Cerebellum (tissue), 4 donors: ENCODE measurements at places on chromosomes 7 and 10. TPM values are rescaled to one million over a fixed set of nuclear protein-coding genes. Genes with fewer than 3 reads are reported as not detected.
A peak's percentile ranks its signal among the peaks of the same experiment; 100 is the strongest.

DNA sequence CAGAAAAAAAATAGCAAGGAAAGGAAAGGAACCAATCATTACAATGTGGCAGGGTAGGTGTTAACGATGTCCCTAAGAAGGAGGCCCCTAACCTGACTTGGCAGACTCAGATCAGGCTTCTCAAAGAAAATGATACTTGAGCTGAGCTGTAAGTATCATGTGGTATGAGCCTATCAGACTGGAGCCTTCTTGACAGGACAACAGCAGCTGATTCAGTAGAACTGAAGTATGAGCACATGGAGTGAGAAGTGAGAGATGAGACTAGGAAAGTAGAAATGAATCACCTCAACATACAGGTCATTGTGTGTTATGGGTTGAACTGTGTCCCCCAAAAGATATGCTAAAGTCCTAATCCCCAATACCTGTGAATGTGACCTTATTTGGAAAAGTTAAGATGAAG lies 66.3 kb downstream of the MTERF1 start:
- DNase-seq = no peak

GRCh38 chr7:2451171-2452073 lies 24.8 kb downstream of the GRIFIN start:
- peak; percentile 83 for DNase-seq

GRCh38 chr10:23834091-23834490 lies 374.8 kb upstream of the KIAA1217 start:
- no peak for DNase-seq

DNA sequence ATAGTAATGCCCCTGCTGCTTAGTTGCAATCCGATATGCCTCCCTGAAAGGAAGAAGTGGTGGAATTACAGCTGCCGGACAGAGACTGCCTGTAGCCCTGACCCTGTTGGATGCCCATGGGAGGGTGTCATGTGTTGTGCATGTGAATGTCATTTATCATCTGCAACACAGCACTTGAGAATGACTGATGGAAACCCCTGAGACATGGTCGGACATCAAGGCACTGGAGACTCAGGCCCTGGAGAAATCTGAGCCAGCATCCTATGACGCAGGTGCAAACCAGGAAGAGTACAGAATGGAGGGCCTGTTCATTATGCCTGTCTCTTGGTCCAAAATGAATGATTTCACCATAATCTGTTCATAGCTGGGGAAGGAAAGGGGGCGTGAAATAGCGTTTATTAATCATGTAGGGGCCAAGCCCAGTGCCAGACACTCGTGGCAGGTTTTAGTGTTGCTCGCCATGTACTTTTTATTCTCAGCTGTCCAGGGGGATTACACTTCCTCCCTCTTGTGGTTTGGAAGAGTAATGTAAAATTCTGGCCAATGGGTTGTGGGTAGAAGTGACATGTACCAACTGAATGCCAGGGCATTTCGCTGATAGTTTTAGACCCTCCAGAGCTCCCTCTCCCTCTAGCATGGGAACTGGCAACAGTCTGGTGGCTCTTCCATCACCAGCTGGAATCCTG lies 23.0 kb upstream of the LEP start:
- no peak for DNase-seq

DNA sequence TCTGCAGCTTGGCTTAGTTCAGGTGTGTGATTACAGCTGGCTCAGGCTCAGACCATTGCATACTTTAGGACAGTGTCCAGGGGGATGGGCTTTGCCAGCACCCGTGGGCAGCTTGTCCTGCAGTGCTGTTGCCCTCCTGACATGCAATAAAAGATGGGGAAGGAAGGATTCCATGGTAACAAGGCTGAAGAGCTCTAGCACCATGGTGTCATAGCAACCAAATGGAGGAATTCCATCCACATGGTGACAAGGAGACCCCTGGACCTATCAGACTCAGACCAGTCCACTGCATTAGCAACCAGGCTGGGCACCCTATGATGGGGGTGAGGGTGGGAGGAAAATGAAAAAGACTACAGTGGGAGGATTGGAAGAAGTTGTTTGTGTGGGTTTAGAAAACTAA lies 49.9 kb downstream of the SORCS3 start:
- no peak for DNase-seq

DNA sequence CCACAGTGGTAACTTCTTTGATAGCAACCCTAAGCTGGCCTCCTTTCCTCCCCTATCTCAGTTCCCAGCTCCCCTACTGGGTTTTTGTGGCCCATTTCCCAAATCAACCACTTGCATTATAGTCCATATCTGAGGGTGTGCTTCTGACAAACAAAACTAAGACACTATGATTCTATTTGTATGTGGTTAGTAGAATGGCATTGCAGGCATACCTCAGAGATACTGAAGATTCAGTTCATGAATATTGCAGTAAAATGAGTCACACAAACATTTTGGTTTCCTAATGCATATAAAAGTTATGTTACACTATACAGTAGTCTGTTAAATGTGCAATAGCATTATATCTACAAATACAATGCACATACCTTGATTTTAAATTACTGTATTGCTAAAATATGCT lies 15.4 kb upstream of the TMEM243 start:
- no peak for DNase-seq

GRCh38 chr7:7665031-7665430 lies 24.5 kb downstream of the UMAD1 start:
- no peak for DNase-seq

- DNase-seq = no peak
These were observed 94.7 kb upstream of the PPP2R2D start for GRCh38 chr10:131806146-131806545.

GRCh38 chr7:157442993-157443831 lies 106.4 kb downstream of the DNAJB6 start:
- DNase-seq = no peak

GRCh38 chr7:130950741-130951140 lies 216.7 kb upstream of the KLF14 start:
- no peak for DNase-seq

DNA sequence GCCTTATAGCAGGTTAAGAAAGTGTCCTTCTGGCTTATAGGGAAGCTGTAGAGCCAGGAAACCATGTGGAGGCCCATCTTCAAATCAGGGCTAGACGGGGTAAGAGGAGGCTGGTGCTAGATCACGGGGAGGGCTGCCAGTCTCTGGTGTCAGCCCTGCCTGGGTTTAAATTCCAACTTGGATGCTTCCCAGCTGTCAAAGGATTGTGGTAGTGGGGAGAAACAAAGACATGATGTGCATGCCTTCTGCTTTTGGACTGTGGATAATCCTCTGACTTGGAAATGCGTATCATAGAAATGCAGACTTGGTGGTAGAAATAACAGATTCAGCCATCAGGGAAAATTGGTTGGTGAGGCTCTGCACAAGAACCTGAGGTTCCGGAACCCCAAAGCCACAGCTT lies 325.6 kb downstream of the PHTF2 start:
- DNase-seq = no peak

DNA sequence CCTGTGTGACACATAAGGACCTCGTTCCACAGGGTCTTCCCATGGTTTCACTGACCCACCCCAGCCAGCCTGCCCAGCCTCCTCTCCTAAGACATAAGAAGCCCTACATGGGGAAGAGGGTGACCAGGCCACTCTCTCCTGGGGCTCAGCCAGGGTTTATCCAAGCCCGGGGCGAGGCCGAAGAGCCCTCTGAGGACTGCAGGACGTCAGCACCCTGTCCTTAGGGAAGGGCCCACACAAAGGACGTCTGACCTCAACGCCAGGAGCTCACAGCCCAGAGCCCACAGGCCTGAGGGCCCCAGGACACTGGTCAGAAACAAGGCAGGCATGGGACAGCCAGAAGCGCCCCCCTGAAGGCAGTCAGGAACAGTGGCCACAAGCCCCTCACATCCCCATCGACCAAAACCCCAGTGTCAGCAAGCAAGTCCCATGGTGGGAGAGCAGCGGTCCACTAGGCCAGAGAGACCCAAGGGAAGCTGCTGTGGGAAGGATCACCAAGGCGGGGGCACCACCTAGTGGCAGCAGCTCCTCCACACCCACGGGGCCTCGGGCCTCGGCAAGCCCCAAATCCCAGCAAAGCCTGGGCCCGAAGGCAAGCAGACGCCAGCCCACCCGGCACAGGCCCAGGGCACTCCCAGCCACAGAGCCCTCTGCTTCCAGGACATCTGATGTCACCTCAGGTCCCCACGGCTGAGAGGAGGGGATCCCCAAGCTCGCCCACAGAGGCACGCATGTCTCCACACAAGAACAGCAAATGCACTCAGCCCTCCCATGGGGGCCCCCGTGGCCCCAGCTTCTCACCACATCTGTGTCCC lies 23.4 kb downstream of the MAD1L1 start:
- peak; percentile 72 for DNase-seq

GRCh38 chr7:103394566-103394965 lies 47.1 kb downstream of the PSMC2 start:
- no peak for DNase-seq

GRCh38 chr10:74050653-74051052 lies 52.7 kb downstream of the VCL start:
- no peak for DNase-seq

DNA sequence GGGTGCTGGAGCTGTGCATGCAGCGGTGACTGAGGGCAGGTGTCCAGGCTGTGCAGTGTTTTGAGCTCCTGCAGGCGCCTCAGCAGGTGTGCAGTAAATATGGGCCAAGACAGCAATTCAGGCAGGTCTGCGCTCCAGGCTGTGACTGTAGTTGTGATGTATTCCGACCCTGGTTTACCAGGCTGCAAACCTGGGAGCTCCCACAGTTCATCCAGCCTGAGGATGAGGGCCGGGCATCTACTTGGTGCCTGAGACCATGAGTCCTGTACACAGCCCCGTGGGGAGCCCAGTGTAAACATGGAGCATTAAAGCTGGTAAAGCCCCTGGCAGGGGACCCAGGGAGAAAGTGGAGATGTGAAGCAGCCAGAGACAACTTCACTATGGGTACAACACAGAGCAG lies 82.8 kb downstream of the VOPP1 start:
- DNase-seq = no peak

DNA sequence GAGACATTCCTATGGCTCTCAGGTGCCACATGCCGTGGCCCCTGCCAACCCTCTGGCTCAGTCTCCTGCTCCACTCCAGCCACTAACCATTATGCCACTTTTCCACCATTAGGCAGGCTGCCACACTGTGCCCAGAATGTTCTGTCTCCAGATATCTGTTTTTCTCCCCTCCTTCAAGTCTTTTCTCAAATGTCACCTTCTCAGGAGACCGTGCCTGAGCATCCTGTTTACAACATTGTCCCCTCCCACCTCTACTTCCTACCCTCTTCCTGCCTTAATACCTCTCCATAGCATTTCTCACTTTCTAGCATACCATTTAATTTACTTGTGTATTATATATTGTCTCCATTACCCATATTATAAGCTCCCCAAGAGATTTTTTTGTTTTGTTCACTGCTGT lies 162.5 kb upstream of the LYZL2 start:
- no peak for DNase-seq

DNA sequence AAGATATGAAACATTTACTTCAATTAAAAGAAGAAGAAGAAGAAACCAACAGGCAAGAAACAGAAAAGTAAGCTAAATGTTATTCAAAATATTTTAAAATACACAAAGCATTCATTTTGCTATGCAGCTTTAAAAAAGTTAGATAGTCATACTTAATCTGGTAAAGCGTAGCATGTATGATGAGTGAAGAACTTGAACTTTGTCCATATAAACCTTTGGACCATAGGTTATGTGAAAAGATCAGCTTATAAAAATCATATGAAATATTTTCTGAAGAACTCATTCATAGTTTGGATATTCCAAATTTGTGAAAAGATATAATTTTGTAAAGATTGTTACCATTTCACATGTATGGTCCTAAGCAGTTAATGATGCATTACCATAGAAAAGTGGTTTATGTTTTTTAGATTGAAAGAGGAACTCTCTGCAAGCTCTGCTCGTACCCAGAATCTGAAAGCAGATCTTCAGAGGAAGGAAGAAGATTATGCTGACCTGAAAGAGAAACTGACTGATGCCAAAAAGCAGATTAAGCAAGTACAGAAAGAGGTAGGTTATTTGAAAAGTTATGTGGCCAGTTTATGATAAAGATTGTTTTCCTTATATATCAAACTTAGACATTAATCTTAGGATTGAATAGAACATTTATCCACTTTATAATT lies 37.3 kb downstream of the KIF20B start:
- DNase-seq = no peak

TSPAN33 gene
- 13.6 TPM for total RNA-seq

SLC16A12 gene
- 2.4 TPM for total RNA-seq

AKR1D1 gene
- not detected for total RNA-seq

KNDC1 gene
- total RNA-seq = 3.1 TPM
